ENCODE measurements at places on chromosomes 7 and 10.

- DNase-seq, result no peak
Measured at GRCh38 chr7:79454361-79454960, 994 bp upstream of the MAGI2 start.

DNA sequence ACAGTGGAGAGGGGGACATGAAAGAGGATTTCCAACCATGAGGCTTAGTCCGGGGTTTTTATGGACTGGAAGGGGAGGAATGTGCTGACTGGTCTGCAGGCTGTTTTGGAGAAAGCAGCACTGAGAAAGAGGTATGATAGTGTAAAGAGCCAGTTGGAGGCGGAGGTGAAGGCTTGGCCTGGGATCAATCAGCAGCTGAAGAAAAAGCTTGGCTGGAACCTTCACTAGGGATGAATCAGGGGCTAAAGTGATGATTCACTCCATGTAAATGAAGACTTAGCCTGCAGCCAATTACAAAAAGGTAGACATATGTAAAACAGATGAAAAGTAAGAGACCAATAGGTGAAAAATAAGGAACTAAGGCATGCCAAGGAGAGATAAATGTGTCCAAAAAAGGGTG, 1382.6 kb downstream of the GATA3 start:
- DNase-seq, result no peak

- DNase-seq, result no peak
Measured at GRCh38 chr10:128018236-128018635, 108.0 kb downstream of the MKI67 start.

GRCh38 chr10:48493083-48493871, 111.6 kb downstream of the ARHGAP22 start:
- no peak for DNase-seq

- DNase-seq, result no peak
Measured at GRCh38 chr10:32411797-32412498, 34.0 kb upstream of the CCDC7 start.

DNA sequence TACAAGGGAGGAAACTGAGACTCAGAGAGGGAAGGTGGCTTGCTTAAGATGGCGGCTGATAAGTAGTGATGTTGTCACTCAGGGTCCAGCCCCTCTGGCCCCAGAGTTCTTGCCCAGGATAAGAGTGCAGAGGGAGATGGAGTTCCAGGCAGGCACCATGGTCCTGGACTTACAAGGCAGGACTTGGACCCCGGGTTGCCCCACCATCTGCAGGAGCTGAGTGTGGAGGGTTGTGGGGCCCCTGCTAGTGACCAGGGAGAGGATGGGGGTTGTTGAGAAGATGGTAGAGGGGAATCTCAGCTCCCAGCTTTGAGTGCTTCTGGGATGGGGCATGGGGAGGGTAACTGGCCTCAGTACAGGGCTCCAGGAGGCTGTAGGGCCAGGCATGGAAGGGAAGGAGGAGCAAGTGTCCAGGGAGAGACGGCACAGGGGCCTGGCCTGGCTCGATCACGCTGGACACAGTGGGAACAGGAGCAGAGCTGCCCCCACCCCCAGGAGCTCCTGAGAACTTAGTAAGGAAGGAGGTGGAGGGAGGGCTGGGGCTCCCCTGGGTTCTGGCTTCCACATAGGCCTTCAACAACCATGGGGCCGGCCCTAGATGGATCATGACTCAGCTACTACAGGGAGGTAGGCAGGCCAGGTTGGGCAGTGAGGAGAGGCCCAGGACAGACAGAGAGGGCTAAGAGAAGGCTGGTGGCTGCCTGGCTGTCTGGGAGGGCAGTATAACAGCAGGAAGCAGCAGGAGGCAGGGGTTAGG, 28.2 kb downstream of the PPIF start:
- DNase-seq, result no peak

GRCh38 chr10:126421756-126422256, 33.5 kb upstream of the ADAM12 start:
- no peak for DNase-seq

DNA sequence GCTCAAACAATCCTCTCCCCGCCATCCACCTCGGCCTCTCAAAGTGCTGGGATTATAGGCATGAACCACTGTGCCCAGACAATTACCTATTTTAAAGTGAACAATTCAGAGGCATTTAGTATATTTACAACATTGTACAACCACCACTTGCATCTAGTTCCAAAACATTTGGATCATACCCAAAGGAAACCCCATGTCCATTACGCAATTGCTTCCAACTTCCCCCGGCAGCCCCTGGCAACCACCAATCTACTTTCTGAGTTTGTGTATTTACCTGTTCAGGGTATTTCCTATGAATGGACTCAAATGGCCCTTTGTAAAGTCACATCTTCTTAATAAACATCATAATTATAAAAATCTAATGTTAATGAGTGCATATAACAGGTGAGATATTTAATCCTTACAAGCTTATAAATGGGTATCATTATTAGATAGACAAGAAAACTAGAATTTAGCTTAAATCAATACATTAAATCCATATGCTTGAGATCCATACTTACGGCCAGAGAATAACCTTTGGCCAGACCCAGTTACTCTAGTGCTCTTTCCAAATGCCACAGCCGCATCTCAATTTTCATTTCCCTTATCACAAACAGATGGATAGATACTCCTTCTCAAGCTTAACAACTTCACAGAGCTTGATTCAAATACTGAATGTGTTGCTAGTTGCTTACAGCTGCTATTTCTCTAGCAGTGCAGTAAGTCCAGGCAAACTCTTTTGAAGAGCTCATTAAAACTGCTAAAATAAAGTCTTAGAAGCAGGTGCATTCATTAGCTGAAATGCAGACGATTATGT, 133.4 kb upstream of the MKLN1 start:
- DNase-seq, result no peak

DNA sequence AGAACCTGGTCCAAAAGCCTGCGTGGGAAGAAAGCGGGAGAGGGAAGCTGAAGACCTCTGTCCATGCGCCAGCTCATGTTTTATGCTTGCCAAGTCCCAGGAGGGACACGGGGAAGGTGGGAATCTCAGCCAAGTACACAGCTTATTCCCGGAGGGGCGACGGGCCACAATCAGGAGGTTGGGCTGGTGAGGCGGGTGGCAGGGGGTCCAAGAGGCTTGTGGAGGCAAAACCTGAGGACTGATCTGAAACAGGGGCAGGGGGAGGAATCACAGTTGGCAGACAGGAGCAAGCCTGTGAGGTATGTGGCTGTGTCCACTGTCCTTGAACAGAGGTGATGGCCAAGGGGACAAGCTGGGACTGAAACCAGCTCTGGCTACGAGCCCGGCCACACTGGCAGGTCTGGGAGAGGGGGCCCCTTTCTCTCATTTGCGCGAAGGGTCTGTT, 38.0 kb upstream of the LEP start:
- no peak for DNase-seq

All from CD4-positive, alpha-beta T cell treated with Interleukin-12 subunit alpha and Interleukin-12 subunit beta, for 1 hour (primary cell).